OCI-M1 (cell line): ENCODE measurements at places on chromosomes 5 and 9.
A peak's percentile ranks its signal among the peaks of the same experiment; 100 is the strongest.

DNA sequence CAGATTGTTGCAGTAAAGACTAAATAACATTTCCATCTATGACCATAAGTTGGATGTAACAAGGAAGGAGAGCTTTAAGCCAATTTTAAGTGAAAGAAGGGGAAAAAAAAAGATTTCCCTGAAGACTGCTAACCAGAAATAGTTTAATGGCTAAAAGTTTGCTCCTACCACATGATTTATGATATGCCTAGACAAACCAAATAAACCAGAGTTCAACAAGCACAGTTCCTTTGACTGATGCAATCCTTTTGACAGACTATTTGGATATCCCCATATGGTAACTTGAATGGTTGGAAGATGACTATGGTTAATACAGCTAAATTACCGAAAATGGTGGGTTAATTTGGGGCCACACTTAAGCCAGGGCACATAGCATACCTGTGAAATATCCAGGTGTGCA lies 338.5 kb downstream of the CETN3 start:
- DNase-seq = peak; percentile 15

- no peak for DNase-seq
These were observed 37.3 kb downstream of the ARHGAP26 start for GRCh38 chr5:142807372-142807911.

- no peak for DNase-seq
These were observed 22.9 kb downstream of the NUP214 start for GRCh38 chr9:131148276-131148675.

DNA sequence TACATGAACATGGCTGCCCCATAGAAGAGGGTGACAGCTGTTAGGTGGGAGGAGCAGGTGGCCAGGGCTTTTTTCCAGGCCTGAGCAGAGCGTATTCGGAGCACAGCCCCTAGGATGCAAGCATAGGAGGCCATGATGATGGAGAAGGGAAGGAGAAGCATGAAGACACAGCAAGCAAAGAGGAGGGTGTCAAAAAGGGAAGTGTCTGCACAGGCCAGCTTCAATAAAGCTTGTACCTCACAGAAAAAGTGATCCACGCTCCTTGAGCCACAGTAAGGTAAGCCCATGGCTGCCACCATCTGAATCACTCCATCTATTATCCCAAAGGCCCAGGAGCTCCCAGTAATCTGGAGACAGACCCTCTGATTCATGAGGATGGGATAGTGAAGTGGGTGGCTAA lies 6.4 kb downstream of the OR2V1 start:
- no peak for DNase-seq

- no peak for DNase-seq
These were observed 95.8 kb downstream of the PLPP1 start for GRCh38 chr5:55438998-55439397.

DNA sequence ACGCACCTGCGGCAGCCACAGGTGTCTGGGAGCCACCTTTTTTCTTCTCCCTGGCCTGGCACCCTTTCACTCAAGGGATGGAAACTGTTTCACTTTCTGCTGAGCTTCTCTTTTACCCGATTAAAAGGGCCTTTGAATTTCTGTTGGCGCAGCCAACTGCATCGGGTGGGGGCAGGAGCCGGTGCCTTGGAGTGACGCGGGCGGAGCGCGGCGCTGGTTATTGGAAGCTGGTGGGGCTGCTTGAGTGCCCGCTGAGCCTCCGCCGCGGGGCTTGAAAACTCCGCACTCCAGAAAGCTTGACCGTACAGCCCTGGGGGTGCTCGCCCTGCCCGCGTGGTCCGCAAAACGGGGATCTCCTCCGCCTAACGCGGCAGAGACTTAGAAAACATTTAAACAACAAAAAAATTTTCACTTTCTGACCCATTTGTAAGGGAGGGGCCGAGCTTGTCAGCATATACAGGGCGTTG lies 52.0 kb upstream of the TJP2 start:
- DNase-seq = peak; percentile 82

- DNase-seq = no peak
These were observed 70.3 kb downstream of the DAB2IP start for GRCh38 chr9:121721770-121722169.

DNA sequence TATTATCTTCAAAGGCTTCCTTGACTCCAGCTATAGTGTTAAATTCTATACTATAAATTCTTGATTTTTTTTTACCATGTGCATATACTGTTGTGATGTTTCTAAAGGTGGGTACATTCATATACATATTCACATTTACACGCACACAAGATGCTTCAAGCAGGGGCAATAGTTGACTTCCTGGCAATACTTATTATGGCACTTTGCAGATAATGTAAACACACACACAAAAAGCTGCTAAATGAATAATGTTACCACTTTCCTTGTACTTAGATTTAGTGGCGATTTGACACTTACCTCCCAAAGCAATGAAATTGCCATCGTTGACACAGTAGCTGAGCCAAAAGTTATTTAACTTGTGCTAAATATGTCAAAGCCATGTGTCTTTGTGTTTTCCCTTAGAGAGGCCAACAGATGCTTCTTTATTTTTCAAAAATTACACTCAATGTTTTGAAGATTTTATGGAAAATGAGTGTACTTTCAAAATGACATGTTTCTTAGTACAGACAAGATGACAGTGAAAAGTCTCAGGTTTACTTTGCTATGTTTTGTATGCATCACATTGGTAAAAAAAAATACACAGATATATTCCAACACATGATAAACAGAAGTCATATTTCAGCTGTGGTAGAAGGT lies 12.2 kb upstream of the ERAP2 start:
- no peak for DNase-seq

GRCh38 chr5:81751836-81752643 lies 1.1 kb upstream of the SSBP2 start:
- DNase-seq = peak; percentile 70

- DNase-seq = no peak
These were observed 8.0 kb downstream of the GCNT4 start for GRCh38 chr5:75044406-75044805.

GRCh38 chr5:78095125-78095524 lies 199.4 kb downstream of the AP3B1 start:
- DNase-seq = no peak

- no peak for DNase-seq
These were observed 272.1 kb upstream of the CCNG1 start for GRCh38 chr5:163165277-163165676.

DNA sequence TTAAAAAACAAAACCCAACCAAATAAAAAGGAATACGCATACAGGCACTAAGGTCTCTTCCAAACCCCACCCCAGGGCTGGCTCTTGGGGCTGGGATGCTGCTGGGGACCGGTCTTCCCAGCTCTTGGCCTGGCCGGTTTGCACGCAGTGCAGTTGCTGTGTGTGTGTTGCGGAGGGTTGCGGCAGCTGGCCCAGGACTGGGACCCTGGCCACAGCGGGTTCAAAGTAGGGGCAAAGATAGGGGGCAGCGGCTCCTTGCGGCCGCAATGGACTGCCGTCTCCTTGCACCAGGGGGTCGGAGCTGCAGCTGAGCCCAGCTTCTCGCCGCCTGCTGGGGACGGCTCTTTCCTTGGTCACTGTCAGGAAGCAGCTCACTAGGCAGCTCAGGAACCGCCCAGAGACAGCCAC lies 5.0 kb downstream of the DMRT3 start:
- no peak for DNase-seq

DNA sequence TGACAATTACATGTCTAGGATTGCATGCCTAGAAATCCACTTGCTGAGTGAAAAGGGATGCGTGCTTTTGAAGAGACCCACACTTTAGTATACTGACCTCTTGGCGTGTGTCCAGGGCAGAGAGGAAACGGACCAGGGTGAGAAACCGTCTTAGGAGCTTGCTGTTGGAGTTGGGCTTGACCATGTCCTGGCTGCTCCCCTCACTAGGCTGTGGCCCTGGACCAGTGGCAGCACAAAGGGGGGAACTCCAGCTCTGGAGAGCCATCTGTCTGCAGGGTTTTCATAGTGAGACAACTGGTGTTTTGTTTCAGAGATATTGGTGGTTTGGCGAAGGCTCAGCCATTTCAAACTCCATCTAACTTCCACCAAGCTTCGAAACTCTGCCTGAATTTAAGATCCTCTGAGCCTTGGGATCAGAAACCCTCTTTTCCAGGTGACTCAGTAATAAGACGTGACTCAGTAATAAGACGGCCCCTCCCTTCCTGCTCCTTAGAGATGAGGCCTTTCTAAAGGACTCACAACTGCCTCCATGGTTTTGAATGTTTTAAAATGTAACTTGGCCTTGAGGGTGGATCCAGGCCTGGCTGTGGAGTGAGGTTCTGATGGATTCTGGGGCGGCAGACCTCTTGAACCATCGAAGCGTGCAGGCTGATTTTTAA lies 165.8 kb downstream of the MELK start:
- DNase-seq = no peak
